ENCODE measurements at places on chromosomes 3 and 15.

GRCh38 chr15:71502077-71502432 lies 308.3 kb upstream of the NR2E3 start:
- DNase-seq, result no peak

DNA sequence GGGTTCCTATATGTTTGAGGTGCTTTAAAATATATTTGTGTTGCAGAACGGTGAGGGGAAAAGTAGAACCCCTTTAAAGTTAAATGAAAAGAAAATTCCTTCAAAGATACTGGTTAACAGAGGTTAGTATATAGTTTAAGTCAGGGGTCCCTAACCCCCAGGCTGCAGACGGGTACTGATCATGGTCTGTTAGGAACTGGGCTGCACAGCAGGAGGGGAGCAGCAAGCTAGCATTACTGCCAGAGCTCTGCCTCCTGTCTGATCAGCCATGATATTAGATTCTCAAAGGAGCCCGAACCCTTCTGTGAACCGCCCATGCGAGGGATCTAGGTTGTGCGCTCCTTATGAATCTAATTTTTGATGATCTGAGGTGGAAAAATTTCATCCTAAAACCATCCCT lies 37.5 kb upstream of the RFX7 start:
- DNase-seq, result no peak

DNA sequence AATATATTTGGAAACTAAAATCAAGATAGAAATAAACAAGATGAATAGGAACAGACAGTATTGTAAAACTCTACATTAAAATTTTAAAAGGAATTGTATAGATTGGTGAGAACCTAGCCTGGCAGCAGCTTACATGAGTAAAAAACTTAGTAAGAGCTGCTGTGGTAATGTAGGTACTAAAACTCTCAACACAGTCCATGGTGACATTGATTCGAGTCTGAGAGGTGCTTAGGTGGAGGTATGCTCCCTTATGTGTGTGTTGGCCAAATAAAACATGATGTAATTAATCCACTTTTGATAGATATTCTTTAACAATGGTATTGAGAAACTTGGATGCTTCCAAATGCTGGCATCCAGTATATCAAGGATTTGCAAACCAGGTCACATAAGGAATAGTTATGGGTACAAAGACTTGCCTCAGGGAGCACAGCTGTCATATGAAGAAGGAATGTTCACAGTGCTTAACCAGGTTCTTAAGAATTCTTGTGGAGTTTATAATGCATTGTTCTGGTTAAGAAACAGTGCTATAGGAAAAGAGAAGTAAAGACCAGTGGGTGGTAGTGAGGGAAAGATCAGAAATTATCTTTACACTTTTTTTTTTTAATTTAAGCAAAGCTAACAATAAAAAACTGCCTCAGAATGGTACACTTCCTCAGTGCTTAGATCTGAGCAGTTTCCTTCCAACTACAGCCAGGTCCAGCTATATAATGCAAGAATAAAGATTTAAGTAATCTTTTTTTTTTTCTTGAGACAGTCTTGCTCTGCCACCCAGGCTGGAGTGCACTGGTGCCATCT lies 24.6 kb upstream of the IL20RB start:
- DNase-seq, result no peak

GRCh38 chr3:170961616-170962400 lies 53.4 kb upstream of the EIF5A2 start:
- DNase-seq, result no peak

DNA sequence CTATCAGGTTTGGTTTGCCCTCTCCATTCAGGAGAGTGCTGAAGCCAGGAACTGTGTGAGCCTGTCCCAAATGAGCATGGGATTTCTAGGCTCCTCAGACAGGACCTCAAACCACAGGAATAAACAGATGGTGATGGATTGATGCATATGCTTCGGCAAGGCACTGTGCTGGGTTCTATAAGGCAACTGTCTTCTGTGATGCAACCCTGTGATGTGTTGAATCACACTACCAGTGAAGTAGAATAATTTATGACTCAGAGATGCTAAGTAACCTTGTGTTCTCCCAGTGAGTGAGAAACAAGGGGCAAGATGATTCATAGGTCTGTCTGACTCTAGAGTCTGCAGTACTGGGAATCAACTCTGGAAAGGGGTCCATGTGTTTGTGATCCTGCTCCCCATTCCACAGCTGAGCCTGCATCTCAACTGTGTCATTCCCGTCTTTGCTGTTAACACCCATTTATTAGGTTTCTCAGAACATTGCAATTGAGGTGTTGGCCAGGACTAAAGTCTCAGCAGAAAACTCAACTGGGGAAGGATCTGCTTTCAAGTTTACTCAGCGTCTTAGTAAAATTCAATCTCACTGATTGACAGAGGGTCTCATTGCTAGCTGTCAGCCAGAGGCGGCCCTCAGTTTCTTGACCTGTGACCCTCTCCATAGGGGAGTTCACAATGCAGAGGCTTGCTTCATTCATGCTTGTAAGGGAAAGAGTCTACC lies 510.1 kb upstream of the CFAP20DC start:
- no peak for DNase-seq

DNA sequence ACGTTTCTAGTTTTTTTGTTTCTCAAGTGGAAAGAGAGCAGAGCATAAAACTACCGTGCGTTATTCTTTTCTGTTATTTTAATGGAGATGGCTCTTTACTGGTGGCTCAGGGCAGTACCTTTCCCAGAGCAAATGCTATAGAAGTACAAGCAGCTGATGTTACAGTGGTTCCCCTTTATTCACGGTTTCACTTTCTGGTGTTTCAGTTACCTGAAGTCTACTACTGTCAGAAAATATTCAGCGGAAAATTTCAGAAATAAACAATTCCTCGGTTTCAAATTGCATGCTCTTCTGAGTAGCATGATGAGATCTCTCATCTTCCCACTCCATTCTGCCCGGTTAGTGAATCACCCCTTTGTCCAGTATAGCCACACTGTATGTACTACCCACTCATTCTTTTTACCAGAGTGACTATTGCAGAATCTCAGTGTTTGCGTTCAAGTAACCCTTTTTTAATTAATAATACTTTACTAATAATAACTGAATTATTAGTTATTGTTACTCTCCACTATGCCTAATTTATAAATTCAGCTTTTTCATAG lies 597.5 kb upstream of the ROBO2 start:
- DNase-seq, result no peak

DNA sequence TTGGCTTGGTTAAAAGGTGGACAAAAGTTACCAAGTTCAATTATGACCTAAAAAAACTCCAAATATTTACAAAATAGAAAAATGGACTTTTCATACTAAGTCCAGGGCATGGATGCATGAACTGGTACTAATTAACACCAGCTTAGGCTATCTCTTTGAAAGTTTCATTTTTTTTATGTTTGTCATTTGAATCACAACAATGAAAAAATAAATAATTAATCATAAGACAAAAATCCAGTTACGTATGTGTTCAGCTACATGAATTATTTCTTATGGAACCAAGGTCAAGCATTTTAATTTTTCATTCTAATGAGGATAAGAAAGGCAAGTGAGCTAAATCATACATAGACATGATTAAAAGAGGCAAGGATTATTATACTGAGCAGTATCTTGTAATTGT lies 23.7 kb upstream of the STRIT1 start:
- DNase-seq, result no peak

GRCh38 chr3:32403663-32404062 lies 12.0 kb downstream of the CMTM7 start:
- no peak for DNase-seq

DNA sequence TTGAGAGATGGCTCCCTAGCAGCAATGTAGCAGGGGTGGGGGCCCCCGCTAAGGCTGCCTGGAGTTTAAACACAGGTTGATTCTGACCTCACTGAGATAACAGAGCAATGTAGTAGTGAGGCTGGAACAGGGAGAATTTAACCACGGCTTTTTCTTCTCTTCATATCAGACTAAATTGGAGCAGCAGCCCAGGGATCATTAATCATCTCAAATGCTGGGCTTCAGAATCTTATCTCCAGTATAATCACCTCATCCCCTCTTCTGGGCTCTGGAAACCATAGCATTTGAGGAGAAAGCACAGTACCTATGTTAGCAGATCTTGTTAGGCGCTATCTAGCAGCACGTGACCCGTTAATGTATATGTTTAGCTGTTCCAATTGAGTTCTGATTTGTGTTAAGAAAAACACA lies 25.4 kb upstream of the DET1 start:
- no peak for DNase-seq

DNA sequence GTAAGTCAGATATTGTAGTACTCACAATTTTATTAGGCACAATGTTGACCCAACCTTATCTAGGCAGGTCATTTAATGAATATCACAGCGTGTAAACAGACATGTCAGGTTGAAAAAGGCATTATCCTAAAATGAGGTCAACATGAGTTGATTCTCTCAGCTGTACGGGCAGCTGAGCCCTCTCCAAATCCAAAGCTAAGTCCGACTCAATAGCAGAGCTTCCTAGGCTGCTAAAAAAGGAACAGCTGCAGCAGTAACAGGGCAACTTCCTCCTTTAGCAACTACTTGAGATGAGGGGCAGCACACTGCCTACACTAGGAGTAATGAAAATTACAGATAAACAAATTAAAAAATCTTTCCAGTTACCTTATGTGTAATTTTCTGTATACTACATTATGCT lies 189.2 kb downstream of the CADM2 start:
- DNase-seq, result no peak

- no peak for DNase-seq
Measured at GRCh38 chr3:79115458-79115857, 652.3 kb downstream of the ROBO1 start.

DNA sequence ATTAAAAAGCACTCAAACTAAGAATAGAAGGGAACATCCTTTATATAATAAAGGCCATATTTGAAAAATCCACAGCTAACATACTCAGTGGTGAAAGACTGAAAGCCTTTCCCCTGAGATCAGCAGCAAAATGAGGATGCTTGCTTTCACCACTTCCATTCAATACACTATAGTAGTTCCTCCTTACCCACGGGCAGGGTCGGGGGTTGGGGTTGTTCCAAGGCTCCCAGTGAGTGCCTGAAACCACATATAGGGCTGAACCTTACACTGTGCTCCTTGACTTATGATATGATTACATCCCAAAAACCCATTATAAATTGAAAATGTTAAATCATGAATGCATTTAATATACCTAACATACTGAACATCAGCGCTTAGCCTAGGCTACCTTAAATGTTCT lies 37.7 kb downstream of the ALDH1L1 start:
- DNase-seq, result no peak

GRCh38 chr3:133410191-133410892 lies 10.5 kb downstream of the BFSP2 start:
- DNase-seq, result no peak

DNA sequence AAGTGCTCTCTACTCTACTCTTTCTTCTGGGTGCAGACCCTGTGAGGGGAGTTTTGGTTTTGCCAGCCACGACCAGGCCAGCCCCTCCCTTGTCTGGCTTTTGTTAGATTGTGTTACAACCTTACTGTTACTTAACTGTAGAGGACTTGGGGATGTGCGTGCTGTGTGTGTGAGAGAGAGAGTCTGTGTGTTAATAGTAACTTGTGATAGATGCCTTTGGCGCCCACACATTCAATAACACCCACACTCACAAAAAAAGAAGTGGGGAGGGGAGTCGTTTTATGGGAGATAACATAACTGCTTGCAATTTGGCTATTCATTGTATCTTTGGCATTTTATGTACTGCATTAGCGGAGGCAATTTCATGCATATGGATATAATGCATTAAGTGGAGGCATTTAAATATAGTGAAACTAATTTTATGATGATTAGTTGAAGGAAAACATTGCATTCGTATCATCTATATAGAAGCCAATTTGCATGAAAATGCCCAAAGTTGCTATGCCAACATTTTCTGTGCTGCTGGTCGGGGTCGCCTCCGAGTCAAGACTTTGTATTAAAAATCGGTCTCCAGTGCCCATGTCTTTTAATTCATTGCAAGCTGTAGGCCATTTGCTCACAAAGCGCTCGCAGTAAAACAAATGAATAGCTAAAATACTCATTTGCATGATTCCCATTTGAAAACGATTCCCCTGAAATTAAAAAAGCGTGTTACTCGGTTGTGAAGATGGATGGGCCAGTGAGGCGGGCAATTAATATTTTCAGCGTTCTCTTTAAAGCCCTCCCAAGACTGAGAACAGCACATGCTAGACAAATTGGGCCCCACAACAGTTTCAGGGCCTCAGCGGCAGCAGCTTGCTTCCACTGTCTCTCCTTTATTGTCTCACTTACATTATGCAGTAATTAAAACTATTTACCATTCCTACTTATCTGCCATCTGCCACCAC lies 158.5 kb upstream of the SMAD3 start:
- DNase-seq, result no peak

DNA sequence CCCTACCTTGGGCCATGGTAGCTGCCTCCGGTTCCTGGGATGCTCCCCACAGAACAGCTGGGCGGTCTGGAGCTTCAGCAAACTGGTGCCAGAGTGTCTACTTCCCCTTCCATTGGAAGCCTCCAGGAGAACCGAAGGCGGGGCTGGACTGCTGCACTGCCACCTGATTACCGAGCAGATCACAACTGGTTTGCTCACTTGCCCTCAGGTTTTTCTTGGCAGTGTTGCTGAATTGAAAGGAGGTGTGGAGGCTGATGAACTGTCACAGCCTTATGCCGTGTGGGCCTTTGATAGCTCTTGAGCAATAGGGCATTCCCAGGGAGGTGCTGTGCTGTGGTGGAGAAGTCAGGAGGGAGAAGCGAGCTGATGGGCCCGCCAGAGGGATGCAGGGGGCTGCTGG lies at the start of gene TGM5:
Gene TGM5 (minus strand): TSS at position 95 of the 400 bp plus-strand sequence. CDS start 79 bp downstream, at position 16.
- DNase-seq, result no peak

GRCh38 chr3:34225821-34226366 lies 427.5 kb downstream of the PDCD6IP start:
- no peak for DNase-seq
